GM19239 (cell line): ENCODE measurements at places on chromosomes 4 and X.

GRCh38 chr4:112520598-112521122, 4.7 kb upstream of the NEUROG2 start:
- DNase-seq = no peak

- DNase-seq = no peak
These were observed 114.3 kb downstream of the SH3BGRL start for GRCh38 chrX:81316163-81316562.

- no peak for DNase-seq
These were observed 195.2 kb upstream of the C1QTNF7 start for GRCh38 chr4:15232366-15233263.

DNA sequence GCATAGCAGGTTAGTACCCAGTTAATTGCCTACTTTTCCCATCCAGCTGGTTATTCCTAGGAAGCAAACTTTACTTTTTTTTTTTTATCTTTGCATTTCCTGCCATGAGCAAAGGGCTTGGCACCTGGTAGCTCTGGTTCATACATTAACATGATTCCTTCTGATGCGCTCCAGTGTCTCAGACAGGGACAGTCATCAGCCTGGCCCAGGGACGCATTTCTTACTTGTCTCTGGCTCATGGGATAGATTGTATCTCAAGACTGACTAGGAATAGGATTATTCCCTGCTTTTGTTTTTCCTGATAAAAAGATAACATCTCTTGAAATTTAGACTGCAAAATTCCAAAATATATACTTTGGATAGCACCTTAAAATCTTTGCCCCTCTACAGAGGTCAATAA, 571.5 kb upstream of the TENM3 start:
- no peak for DNase-seq

DNA sequence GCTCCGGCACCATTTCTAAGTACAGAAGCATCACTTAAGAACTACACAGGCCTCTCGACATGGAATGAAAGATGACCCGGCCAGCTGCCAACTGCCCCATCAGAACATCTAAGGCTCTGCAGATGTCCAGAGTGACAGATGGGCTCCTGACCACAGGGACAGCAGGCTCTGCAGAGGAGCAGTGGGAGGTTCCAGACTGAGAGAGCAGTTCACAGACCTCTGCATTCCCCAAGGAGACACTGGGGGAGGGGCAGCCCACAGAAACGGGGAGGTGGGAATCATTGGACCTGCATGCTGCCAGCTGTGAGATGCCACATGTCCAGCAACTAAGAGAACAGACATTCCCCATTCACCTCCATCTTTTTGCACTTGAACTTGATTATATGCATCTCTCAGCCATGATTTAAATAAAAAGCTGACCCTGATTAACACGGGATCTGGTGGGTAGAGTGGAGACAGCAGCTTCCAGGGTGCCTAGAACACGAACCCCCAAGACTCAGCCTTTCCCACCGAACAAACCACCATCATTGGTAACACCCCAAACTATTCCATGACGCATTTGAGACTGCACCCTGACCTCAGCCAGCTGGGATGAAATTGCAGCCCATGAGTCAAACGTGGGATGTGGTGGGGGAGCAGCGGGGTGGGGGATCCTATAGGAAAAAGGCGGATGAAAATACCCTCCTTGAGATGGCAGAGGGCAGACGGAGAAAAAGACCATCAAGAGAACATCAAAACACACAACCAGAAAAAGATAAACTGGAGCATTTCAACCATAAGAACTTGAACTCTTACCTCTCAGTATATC, 47.2 kb downstream of the AFAP1 start:
- no peak for DNase-seq

DNA sequence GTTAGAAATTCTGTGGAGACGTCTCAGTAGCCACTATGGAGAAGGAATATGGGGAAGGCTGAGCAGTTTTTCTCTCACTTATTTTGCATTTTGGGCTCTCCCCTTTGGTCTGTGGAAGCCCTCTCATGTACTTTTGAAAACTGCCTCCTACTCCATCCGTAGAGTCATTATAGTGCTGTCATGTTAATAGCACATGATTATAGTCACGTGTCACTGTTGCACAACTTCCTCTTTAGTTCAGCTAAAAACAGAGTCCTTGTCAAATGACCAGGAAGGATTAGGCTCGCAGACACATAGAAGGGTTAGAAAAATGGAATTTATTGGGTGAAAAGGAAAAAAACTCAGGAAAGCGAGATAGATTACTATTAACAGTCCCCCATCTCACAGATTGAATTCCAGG, 258.2 kb upstream of the CXorf51A start:
- no peak for DNase-seq

DNA sequence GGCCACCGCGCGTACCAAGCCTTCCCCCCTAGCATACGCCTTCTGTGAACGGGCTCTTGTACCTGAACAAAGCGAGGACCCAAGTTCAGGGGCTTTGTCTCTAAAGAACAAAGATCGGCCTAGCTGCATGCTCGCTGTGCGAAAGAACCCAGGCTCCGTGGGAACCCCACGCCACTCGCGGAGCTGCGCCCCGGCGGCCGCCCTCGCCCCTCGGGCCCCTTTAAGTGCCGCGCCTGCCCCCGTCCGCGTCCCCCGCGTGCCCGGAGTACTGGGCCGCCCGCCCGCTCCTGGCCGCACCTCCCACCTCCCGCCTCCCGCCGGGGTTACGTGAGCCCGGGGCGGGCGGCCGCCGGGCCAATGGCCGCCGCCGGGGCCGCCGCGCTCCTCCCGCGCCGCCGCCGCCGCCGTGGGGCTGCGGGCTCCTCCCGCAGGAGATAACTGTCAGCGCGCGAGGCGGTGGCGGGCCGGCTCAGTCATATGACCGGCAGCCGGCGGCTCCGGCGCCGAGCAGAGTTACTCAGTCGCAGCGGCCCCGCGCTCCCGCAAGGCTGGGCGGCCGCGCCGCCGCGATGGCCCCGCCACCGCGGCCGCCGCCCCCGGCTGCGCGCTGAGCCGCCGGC, at the start of gene FNIP2:
TSS of gene FNIP2 (plus strand) at position 472 of the 620 bp plus-strand sequence. CDS start 187 bp downstream, outside the sequence.
- DNase-seq = peak; percentile 73

DNA sequence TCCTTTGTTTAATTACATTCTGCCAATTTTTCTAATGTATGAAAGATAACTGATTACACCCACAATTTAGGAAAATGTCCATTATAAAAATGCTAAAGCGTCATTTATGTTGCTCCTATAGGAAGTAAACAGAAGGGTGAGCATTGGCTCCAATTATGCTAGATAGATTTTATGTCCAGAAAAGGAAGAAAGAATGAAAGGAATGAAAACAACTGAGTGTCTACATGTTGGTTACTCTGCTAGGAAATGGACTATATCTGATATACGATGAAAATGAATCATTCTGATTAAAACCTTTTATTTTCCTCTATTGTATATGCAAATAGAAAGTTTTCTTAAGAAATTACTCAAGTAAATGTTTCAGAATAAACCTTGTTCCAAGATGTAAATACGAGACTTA, 1.6 kb downstream of the ENAM start:
- DNase-seq = no peak

DNA sequence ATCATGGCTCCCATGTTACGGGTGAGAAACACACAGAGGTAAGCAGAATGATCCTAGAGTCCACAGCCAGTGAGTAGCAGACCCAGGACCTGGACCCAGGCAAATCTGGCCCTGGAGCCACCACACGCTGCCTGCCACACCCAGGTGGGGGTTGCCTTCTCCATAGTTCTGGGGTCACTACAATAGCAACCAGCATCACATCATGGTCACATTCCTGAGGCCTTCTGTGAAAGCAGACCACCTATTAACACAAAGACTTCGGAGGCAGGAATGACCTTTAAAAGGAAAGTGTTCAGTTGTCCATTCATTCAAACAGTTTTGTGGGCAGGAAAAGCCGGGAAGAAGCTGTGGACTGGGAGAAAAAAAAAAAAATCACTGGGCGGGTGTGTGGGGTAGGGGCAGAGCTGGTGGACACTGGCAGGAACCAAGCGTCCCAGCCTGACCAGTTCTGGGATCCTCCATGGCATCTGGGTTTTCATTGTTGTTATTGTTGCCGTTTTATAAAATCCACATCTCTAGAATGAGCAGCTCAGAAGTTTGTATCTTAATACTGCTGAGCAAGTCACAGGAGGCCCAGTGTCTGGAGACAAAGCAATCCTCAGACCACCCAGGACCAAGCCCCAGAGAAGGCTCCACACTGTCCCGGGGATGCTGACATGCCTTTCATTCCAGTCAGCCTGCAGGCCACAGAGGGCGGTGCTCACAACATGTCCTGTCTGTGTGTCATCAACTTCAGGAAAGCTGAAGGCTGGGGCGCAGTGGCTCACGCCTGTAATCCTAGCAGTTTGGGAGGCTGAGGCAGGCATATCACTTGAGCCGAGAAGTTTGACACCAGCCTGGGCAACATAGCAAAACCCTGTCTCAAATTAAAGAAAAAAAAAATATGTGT, 67.0 kb downstream of the SEL1L3 start:
- no peak for DNase-seq

- DNase-seq = no peak
These were observed 174.4 kb upstream of the NUDT10 start for GRCh38 chrX:51158231-51158630.

GRCh38 chrX:72105436-72105835, 26.3 kb downstream of the RTL5 start:
- peak; percentile 13 for DNase-seq

DNA sequence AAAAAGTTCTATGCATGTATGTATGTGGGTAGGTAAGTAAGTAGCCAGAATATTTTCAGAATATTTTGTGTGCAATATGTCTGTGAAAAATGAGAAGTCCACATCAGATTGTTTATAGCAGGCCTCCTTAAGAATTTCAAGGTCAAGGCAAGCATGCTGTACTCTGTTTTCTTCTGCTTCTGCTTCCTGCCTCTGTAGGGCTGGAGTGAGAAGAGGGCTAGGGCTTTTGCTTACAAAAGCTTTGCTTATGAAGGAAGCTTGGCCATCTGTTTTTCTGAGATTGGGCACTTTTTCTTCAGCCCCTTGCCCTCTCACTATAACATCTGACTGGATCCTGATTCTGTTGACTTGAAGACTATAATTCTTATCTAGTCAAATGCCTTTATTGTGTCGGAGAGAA, 150.4 kb downstream of the EMCN start:
- DNase-seq = no peak

GRCh38 chr4:82784681-82785610, 13.7 kb downstream of the SCD5 start:
- DNase-seq = no peak

GRCh38 chr4:113827285-113827684, 65.7 kb upstream of the CAMK2D start:
- no peak for DNase-seq

GRCh38 chr4:173171098-173171497, 2.5 kb downstream of the GALNT7 start:
- DNase-seq = no peak

DNA sequence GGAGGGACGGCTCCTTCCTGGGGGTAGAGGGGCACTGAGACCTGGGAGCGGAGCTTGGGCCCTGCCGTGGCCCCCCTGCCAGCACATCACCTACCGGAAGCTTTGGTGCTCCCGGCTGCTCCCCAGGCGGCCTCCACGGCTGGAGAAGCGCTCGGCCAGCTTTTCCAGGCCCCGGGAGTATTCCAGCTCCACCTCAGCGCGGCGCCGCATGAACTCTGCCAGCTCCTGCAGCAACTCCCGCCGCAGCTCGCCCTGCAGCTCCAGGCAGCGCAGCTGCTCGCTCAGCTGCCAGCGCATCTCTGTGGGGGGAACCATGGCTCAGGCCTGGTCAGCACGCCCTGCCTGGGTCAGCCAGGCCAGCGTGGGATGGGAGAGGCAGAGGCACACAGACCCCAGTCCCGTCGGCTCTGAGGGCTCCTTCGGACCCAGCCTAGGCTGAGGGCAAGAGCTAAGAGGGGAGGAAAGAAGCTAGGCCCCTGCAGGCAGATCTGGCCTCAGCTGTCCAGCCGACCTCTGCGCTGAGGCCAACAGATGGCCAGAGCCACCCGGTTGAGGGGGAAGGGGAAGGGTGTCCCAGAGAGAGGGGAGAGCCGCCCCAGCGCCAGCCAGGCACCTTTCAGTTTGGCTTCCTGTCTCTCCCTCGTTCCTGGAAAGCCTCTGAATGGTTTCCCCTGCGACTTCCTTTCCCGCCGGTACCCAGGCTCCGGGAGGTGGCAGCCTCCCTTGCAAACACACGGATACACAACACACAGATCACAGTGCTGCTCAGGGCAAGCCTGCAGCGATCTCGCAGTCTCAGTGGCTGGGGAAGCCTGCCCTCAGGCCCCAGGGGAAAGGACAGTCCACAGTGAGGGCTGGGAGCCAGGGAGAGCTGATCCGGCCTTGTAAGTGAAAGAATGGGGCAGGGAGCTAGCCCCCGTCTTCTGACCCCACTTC, 4.3 kb downstream of the ARHGAP4 start:
- no peak for DNase-seq

DNA sequence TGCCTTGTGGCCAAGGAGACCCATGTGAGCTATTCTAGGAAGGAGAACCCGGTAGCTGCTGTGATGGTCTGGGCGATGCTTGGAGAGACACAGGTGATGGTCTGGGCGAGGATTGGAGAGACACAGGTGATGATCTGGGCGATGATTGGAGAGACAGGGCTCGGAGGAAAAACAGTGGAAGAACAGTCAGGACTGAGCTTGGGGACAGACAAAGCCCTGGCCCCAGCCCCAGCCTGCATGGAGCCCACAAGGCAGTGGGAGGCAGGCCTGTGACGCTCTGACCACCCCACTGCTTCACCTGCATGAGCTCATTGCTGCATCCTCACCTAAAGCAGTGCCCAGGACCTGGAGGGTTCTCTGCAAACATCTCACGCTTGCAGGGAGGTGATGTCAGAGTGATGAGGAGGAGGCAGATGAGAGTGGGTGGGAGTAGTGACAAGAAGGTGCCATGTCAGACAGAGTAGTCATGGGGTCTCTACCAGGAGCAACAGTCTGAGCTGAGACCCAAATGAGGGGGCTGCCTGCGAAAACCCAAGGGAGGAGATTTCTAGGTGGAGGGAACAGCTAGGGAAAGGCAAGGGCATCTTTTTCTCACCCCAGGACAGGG, 35.9 kb upstream of the PSAPL1 start:
- DNase-seq = no peak

DNA sequence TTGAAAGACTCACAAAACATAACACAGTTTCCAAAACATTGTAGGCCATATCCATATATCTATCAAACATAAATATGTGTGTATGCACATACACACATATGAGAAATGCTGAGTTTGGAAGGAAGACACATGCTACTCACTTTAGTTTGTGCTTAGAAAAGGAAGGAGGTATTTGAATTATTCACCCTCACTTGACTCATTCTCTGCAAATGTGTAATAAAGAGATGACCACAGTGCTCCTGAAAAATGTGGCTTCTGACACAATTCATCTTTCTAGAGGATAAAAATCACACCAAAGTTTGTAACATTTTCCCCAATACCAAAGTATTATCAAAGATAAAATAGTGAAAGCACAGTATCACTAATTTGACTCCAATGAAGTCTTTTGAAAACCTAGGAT, 950.1 kb downstream of the FAT4 start:
- no peak for DNase-seq

DNA sequence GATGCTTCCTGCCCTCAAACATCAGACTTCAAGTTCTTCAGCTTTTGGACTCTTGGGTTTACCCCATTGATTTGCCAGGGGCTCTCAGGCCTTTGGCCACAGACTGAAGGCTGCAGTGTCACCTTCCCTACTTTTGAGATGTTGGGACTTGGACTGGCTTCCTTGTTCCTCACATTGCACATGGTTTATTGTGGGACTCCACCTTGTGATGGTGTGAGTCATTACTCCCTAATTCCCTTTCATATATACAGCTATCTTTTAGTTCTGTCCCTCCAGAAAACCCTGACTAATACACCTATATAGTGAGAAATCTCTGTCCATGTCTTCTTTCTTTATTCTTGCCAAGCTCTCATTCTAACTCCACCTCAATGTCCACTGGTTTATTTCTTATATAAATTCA, 736.9 kb upstream of the HS3ST1 start:
- DNase-seq = no peak

GRCh38 chrX:10986616-10987015, 124.5 kb upstream of the HCCS start:
- DNase-seq = no peak

- no peak for DNase-seq
These were observed 661 bp downstream of the SPIN4 start for GRCh38 chrX:63350465-63350877.
